ENCODE measurements at places on chromosomes 1 and 21. TPM values are rescaled to one million over a fixed set of nuclear protein-coding genes. Genes with fewer than 3 reads are reported as not detected.

Gene TMCO1
- 79.0 TPM for total RNA-seq

Gene NKAIN1
- not detected for total RNA-seq

DNA sequence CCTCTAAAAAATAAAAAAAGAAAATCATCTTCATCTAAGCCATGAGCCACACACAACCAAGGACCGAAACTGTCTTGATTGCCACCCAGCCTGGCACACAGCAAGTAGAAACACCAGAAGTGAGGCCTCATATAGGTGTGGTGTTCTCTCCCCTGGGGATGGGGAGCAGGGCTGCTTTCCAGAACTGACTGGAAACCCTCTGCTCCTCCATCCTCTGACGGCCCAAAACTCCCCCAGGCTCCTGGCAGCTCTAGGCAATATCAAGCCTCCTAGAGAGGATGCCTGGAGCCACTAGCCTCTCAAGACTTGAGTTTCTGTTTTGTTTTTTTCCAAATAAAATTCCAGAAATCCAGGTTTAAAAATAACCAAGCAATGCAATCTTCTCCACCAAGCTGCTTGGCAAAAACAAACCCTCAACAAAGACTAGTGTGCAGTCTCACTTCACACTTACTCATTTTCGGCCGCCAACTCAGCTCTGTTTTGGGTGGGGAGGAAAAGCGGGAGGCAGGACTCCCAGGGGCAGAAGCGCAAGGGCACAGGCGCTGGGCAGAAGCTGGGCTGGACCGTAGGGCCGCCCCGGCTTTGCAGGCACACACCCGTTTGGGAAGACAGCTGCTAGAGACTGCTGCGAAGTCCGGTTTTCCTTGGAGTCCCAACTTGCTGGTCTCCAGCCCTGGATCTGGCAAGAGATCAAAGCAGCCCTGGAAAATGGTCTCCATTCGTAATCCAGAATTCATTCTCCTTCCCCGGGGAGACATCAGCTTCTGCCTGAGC, 78.2 kb upstream of the CAPZB start:
- DNase-seq = peak; percentile 29

- no peak for DNase-seq
These were observed 54.5 kb downstream of the LGR6 start for GRCh38 chr1:202247837-202248795.

Gene C1orf21
- total RNA-seq = 35.4 TPM

GRCh38 chr1:158998037-158998780, 11.5 kb upstream of the IFI16 start:
- DNase-seq = no peak

DNA sequence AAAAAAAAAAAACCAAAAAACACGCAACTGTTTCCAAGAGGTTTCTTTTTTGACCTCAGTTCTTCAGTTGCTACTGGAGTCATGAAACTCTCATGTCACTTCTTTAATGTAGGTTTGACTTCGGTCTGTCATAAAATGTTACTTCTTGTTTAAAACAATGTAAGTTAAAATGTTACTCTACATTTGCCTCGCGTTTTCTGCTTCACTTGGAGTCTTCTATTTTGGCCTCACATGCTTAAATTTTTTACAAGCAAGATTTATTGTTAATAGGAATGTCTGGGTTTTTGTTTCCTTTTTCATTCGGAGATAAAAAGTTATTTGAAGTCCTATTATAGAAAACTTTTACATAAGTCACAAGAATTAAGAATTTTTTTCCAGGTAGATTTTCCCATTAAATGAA, 880.2 kb downstream of the LTN1 start:
- DNase-seq = no peak

GRCh38 chr1:151492120-151492519, 19.1 kb upstream of the CGN start:
- DNase-seq = no peak

Gene OR10J1
- total RNA-seq = not detected

GRCh38 chr1:113405573-113405972, 15.3 kb downstream of the MAGI3 start:
- no peak for DNase-seq

DNA sequence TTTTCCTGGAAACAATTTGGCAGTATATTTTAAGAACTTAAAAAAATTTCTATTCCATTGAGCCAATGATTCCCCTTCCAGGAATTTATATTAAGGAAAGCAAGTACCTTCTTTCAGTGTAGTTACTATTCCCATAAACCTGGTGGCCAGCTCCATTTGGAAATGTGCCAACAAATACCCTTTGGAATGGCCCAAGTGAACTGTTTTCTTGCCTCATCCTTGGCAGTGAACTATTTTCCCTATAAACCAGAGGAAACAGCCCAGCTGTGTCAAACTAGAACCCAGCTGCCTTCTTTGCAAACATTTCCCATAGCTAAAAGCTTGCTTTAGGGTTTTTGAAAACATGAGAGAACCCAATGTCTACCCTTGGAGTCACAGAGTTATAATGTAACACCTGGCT, 496.9 kb downstream of the NEGR1 start:
- DNase-seq = no peak

- no peak for DNase-seq
These were observed 59.3 kb downstream of the EYA3 start for GRCh38 chr1:28028873-28029654.

Gene FCER1G
- total RNA-seq = not detected

DNA sequence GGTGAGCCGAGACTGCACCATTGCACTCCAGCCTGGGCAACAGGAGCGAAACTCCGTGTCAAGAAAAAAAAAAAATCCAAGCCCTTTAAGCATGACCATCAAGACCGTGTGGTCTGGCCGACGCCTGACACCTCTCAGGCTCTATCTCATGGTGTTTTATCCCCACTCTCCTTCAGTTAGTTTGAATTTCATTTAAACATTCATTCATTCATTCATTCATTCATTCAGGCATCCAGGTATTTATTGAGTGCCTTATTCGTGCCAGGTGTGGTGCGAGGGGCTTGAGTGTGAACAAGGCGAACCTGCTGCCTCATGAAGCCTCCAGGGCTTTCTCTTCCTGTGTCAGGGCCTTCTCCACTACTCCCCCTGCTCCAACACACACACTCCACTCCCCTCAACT, 22.6 kb upstream of the OPRD1 start:
- no peak for DNase-seq
